ENCODE measurements at places on chromosomes 11 and 22.
A peak's percentile ranks its signal among the peaks of the same experiment; 100 is the strongest.

GRCh38 chr11:97756571-97757335 is 1264.0 kb upstream of the CNTN5 start:
- H3K4me1 ChIP-seq, result no peaks in the 10 kb centered on the region
- H3K4me3 ChIP-seq, result no peak overlapping the region
- no peak overlapping the region for H3K27ac ChIP-seq
- no peaks in the 10 kb centered on the region for H3K36me3 ChIP-seq

- no peak for DNase-seq
- no peaks in the 10 kb centered on the region for H3K36me3 ChIP-seq
- H3K4me1 ChIP-seq, result no peaks in the 10 kb centered on the region
- H3K4me3 ChIP-seq, result no peak overlapping the region
- no peak overlapping the region for H3K27ac ChIP-seq
These were observed 346.0 kb upstream of the NCAM1 start for GRCh38 chr11:112615238-112615637.

DNA sequence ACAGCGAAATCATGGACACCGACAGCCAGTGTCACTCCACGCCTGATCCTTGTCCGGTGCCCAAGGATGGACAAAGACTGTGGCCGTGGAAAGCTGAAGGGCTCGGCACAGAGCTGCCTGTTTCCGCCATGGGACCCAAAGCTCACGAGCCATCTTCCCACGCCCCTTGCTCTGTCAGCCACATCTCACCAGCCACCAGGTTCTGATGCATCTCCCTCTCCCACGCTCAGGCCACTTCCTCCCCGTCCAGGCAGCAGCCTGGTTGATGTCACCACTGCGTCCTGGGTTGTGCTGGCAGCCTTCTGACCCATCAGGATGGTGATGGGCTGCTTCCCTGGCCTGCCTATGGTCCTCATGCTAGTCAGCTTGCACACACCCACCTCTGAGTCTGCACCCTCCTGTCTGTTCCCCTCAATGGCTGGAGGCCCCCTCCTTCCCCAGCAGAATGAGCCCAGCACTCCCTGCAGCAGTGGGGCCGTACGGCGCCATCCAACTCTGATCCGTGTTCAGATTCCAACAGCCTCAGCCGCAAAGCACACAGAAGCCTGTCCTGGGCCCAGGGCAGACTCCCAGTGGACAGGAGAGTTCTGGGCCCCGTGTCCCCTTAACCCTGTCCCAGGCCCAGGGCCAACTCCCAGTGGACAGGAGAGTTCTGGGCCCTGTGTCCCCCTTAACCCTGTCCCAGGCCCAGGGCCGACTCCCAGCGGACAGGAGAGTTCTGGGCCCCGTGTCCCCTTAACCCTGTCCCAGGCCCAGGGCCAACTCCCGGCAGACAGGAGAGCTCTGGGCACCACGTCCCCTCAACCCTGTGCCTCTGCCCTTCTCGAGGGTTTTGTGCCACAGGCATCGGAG is 259.5 kb downstream of the BRD1 start:
- H3K27ac ChIP-seq, result no peak overlapping the region
- H3K4me3 ChIP-seq, result no peak overlapping the region
- H3K27me3 ChIP-seq, result no peaks in the 10 kb centered on the region
- no peaks in the 10 kb centered on the region for H3K36me3 ChIP-seq
- DNase-seq, result no peak
- H3K4me1 ChIP-seq, result no peaks in the 10 kb centered on the region

GRCh38 chr11:86015699-86016098 is 53.2 kb downstream of the PICALM start:
- H3K36me3 ChIP-seq, result peaks cover 88% of the 10 kb centered on the region
- H3K4me1 ChIP-seq, result no peaks in the 10 kb centered on the region

- DNase-seq, result no peak
- peak overlapping the region; percentile 28 for H3K27ac ChIP-seq
- no peaks in the 10 kb centered on the region for H3K27me3 ChIP-seq
- no peaks in the 10 kb centered on the region for H3K36me3 ChIP-seq
- no peak overlapping the region for H3K4me3 ChIP-seq
These were observed 7.0 kb downstream of the PTPRJ start for GRCh38 chr11:47987310-47987709.
